ENCODE measurements at places on chromosomes 13 and 19.

DNA sequence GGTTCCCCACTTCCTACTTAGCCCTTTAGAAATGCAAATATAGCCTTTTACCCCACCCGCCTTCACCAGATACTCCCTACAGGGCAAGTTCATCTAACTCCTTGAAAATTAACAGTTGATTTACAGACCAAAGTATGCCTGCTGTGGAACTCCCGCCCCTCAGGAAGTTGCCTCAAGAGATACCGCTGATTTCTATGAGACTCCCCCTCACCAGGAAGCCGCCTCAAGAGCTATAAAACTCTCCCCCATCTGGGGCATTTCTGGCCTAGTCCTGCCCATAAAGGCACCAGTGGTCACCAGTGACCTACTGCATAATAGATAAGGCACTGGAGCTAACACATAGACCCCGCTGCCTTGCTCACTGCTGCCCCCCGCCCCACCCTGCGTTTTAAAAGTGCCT lies 201.7 kb upstream of the UBL3 start:
- DNase-seq = no peak

GRCh38 chr13:30832845-30833332 lies 73.2 kb upstream of the MEDAG start:
- no peak for DNase-seq

DNA sequence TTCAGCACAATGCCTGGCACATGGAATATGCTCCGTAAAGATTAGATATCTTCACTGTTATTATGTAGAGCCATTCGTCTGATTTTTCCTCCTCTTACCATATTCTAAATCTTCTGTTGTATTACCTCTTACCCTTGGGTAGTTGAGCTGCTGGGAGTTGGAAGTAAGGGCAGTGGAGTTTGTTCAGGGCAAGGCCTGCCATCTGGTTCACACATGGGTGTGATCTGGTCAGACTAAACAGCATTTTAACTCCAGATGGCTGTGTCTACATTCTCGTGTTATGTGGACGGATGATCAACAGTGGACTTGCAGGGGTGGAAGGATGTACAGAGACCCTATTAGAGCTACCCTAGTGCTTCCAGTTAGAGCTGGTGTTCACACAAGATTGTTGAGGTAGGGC lies 164.9 kb downstream of the ZIC5 start:
- no peak for DNase-seq

DNA sequence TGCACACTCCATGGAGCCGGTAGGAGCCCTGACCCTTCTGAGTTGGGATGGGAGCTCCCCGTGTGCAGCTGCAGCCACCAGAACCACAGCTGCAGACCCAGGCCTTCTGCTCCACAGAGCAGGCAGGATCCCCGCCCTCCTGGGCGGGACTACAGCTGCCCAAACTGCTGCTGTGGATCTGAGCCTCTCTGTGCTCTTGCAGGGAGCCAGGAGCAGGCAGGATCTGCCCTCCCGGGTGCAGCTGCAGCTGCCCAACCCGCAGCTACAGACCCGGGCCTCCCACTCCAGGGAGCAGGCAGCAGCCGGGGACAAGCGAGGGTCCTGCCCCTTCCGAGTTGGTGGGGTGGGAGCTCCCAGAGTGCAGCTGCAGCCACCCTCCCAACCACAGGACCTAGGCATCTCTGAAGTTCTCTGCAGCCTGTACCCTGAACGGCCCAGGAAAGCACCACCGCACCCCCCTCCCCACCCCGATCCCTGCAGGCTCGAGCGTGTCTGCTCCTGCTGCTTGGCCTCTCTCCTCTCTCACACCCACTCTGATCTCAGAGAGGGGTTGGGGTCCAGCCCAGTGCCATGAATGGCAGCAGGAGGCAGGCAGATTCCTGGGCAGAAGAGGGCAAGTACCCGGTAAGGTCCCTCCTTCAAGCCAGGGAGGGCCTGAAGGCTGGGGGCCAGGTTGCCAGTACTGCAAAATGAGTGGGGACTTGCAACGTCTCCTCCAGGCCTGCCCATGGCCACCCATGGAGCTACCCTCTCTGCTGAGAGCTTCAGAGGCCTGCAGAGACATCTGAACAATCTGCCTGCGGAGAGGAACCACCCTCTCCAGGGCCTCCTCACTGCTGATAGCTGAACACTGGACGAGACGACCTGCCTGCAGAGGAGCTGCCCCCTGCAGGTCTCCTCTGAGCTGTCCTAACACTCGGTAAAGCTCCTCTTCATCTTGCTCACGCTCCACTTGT lies 16.4 kb upstream of the EMP3 start:
- no peak for DNase-seq

- DNase-seq = no peak
Observed at GRCh38 chr13:59270327-59270726, 893.4 kb downstream of the DIAPH3 start.

- no peak for DNase-seq
Observed at GRCh38 chr19:3573162-3573857, 566 bp downstream of the HMG20B start.

DNA sequence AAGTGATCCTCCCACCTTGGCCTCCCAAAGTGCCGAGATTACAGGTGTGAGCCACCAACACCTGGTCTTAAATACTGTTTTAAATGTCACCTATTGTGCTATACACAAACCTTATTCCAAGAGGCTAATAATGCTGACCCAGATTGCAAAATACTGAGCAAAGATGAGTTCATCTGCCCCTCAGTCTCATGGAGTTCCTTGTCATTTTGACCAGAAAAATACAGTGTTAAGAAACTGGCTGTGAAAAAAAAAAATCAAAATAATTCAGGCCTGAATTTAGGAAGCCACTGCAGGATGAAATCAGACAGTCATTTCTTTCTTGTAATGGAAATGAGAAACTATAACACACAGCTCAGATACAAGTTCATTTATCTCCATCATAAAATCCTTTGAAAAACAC lies 59.9 kb downstream of the TBC1D4 start:
- no peak for DNase-seq

DNA sequence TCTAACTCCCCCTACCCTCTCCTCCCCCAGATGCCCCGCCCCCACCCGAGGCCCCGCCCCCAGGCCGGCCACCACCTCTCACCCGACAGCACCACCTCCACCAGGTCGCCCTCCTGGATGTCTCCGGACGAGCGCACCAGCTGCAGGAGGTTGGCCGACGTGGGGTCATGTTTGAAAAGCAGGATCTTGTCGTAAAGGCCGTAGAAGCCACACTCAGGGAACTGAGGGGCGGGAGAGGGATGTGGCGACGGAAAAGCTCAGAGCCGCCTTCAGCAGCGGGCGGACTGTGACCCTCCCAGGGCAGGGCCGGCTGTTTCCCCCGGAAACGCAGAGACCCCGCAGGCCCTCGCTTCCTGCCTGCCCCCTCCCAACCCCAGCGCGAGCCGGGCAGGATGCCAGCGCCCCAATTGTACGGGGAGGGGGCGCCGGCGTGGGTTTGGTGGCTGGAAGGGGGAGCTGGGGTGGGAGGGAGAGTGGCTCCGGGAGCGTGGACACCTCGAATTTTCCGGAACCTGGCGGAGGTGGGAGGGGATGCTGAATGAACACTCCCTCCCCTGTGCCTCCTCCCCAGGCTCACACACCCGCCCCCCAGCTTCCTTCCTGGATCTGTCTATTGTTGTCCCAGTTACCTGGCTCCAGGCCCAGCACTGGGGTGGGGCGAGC lies 3.0 kb downstream of the PRKD2 start:
- peak; percentile 33 for DNase-seq

DNA sequence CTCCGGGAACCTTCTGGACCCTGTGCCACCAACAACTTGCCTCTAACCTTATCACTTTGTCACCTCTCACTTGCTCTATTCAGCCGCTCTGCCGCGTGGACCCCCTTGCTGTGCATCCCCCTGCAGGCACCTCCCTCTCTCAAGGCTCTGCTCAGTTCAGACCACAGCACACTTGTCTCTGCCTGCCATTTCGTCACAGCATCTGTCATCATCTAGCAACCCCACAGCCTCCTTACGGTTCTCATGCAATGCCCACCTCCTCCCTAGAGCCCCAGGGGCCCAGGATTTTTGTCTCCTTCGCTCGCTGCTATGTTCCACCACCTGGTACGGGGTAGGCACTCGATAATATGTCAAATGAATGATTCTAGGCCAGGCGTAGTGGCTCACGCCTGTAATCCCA lies 4.8 kb downstream of the HAUS8 start:
- no peak for DNase-seq

GRCh38 chr19:45090034-45090433 lies 2.9 kb upstream of the PPP1R37 start:
- DNase-seq = no peak

GRCh38 chr13:28889086-28889732 lies 69.1 kb downstream of the MTUS2 start:
- DNase-seq = no peak

- no peak for DNase-seq
Observed at GRCh38 chr13:37534676-37535075, 63.9 kb downstream of the POSTN start.

DNA sequence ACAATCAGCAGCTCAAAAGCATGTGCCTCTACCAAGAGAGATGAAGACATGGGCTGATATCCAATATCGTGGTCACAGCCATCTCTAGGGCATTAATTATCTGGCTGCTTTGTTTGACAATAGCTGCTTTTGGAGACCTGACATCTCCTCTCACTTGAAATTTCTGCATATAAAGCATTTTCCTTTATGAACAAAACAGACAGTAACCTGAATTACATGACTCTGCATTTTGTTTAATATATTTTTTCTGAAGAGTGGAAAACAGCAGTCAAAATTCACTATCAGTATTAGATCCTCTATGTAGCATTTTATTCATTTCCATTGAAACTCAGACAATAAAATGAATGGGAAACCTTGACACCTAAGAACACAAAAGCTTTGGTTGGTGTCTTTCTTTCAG lies 42.4 kb upstream of the ESD start:
- no peak for DNase-seq

GRCh38 chr13:43942286-43942685 lies 62.6 kb downstream of the LACC1 start:
- DNase-seq = no peak

- DNase-seq = no peak
Observed at GRCh38 chr19:15419413-15420025, 731 bp upstream of the AKAP8L start.

DNA sequence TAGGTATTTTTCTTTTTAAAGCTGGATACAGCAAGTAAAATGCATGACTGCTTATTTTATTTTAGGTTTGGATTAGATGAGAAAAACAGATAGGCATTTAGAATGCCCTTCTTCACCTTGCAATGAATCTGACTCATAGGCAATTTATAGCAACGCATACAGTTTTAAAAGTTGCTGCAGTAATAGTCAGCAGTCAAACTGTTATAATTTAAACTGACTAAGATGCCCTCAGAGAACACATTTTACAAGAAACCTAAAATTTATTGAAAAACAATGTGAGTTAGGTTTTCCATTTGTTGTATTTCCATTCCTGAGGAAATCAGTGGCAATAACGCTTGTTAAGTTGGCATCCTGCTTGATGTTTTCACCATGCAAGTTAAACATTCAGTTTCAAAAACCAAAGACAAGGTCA lies 1128.2 kb upstream of the PCDH9 start:
- no peak for DNase-seq

GRCh38 chr19:23999821-24000610 lies 85.3 kb downstream of the ZNF726 start:
- DNase-seq = no peak

GRCh38 chr19:35784503-35785338 lies 9.4 kb downstream of the ARHGAP33 start:
- DNase-seq = no peak

DNA sequence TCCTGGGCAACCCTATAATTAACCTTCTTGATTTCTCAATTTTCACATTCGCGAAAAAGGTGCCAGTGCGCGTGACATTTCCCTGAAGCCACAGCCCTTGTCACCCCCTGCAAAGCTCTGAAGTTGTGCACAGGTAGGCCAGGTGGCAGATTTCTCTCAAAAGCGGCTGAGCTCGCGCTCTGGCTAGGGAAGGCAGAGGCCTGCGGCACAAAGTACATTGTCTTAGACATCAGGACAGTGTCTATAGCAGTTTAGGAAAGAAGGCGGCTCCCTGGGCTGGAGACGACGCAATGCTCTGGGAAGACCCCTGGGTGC lies 42.9 kb upstream of the ZNF14 start:
- no peak for DNase-seq

GRCh38 chr19:37943480-37943879 lies 36.5 kb downstream of the SIPA1L3 start:
- DNase-seq = no peak

GRCh38 chr13:98792785-98793495 lies 40.5 kb upstream of the SLC15A1 start:
- DNase-seq = no peak

GRCh38 chr19:38044267-38045111 lies 137.5 kb downstream of the SIPA1L3 start:
- DNase-seq = no peak
